AG20443 (cell line): ENCODE measurements at places on chromosomes 2 and 18.

DNA sequence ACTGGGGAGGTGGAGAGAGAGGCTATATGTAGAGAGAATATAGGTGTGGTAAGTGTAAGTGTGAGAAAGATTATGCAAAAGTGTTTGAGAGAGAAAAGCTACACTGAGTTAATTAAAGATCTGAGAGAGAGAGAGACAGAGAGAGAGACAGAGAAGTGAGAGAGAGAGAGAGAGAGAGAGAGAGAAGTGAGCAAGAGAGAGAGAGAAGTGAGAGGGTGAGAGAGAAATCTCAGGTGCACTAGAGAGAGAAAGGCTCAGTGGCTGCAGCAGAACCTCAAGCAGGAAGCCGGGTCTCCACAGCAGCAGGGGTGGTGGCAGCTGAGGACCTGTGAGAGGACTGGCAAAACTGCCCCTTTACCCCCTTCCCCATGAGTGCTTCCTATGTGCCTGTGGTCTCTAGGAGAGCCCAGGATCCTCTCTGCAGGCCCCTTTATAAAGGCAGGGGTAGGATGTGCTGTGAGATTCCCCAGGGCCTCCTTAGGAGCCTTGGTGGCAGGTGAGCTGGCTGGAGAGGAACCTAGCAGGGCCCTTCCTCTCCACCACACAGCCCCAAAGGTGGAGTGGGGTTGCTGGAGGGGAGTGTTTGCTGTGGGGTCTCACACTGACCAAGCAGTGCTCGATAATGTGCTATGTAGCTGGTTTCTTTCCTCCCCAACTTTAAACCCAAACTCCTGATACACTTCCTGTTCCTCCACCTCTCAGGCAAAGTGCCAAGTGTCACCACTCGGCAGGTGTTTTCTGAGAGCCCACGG, 52.6 kb downstream of the SLC4A5 start:
- DNase-seq: no peak

DNA sequence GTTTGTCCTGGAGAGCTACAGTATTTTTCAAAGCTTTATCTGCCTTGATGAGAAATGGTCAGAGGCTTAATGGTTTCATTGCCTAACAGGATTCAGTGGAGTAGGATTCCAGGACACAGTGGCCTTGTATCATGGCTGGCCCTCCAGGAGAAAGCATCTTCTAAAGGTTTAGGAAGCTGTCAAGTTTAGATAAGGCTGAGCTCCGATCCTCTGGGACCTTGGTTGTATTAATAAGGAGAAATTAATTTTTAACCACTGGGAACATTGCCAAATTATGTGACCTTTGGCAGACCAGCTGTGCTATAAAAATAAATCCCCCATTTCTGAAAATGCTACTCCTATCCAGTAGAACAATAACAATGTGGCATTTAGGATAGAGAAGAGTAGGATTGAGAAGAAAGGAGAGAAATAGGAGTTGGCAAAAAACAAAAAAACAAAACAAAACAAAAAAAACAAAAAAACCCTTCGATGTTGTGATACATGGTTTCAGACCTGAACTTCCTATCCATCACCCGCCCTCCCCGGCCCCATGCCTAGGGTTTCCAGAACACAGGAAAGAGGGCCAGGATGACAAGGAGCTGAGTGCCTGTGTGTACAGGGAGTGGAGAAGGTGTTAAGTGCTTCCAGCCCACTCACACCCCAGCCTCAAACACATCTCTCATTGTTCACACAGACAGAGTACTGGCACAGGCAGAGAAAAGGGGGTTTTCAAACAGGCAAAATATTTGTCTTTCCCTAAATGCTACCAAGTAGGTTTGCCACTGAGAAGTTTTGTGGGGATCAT, 6.3 kb downstream of the NRP2 start:
- no peak for DNase-seq

GRCh38 chr18:49038423-49038822, 87.7 kb upstream of the SMAD7 start:
- no peak for DNase-seq

DNA sequence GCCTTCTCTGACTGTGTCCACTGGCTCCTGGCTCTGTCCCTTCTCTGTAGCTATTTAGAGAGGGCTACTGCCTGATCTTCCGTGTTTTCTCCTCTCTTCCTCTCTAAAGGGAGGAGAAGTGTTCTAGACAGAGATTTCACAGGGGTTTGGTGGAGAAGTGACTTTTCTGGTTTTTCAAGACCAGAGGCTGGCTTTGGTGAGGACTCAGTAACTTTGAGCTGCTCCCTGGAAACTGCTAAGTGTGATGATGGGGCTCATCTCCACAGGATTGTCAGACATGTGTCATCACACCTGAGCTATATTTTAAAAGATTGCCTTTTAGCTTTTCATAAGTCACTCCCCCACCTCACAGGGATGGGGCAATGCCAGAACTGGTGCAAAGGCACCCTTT, 6.2 kb downstream of the MAL start:
- no peak for DNase-seq

- DNase-seq: no peak
These were observed 44.1 kb downstream of the GATA6 start for GRCh38 chr18:22213333-22213973.

- DNase-seq: no peak
These were observed 70.2 kb downstream of the SPATS2L start for GRCh38 chr2:200376513-200377354.

GRCh38 chr2:168669151-168669550, 133.3 kb upstream of the NOSTRIN start:
- DNase-seq: no peak

DNA sequence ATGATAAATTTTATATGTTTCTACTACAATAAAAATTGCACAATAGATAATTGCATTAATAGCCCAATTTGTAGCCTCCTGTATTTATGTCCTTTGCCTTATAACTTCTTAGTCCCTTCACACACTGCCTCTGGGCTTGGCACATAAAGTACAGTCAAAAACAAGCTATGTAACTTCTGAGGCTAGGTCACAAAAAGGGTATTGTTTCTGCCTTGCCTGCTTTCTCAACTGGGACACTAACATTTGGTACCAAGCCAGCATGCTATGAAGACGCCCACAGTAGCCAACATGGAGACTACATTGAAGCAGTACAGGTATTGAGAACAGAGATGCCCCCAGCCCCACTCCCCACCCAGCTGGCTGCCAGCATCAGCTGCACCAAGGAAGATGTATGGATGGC, 5.4 kb upstream of the SLC3A1 start:
- DNase-seq: no peak

GRCh38 chr2:223576873-223577272, 25.3 kb downstream of the SCG2 start:
- DNase-seq: peak; percentile 81

- no peak for DNase-seq
These were observed 837.7 kb upstream of the SLC39A10 start for GRCh38 chr2:194819367-194819766.

DNA sequence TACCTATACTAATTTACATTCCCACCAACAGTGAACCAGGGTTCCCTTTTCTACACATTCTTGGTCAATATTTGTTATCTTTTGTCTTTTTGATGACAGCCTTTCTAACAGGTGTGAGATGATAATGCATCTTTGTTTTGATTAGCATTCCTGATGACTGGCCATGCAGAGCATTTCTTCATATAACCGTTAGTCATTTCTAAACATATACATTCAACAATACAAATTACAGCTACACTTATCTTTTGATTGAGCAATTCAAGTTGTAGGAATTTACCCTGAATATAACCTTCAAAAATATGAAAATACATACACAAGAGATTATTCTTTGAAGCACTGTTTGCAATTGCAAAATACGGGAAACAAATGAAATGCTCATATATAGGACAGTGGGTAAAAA, 94.9 kb downstream of the TMEM131 start:
- DNase-seq: no peak

DNA sequence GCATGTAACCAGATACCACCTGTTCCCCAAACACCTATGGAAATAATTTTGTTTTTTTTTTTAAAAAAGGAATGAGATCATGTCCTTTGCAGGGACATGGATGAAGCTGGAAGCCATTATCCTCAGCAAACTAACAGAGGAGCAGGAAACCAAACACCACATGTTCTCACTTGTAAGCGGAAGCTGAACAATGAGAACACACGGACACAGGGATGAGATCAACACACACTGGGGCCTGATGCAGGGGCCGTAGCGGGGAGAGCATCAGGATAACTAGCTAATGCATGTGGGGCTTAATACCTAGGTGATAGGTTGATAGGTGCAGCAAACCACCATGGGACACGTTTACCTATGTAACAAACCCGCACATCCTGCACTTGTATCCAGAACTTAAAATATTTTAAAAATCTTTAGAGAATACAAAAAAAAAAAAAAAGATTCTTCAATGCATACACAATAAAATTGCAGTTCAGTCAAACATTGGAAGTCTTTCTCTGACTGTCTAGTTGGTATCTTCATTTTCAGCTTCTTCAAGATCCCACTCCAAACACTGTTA, 11.6 kb upstream of the CASP10 start:
- no peak for DNase-seq

DNA sequence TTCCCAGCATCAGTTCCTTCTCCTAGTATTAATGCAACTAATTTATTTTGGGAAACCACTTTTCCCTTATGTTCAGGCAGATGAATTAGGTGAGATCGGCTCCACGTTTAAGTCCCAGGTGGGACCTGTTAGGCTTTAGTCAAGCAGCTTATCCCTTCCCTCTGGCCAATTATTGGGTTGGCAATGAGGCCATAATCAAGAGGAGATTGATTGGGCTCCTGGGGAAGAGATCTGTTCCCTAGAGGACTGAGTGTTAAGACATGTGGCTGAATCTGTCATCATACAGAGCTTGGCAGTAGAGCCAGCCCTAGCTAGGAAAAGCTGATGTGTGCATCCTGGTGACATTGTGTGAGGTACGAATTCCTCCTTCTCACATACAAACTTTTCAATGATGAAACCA, 104.4 kb downstream of the PTH2R start:
- no peak for DNase-seq

- DNase-seq: no peak
These were observed 374.6 kb upstream of the LYPD1 start for GRCh38 chr2:133044556-133044955.

GRCh38 chr2:10939058-10939457, 27.3 kb downstream of the KCNF1 start:
- DNase-seq: no peak

GRCh38 chr2:113291191-113291590, 12.5 kb upstream of the PAX8 start:
- DNase-seq: no peak

DNA sequence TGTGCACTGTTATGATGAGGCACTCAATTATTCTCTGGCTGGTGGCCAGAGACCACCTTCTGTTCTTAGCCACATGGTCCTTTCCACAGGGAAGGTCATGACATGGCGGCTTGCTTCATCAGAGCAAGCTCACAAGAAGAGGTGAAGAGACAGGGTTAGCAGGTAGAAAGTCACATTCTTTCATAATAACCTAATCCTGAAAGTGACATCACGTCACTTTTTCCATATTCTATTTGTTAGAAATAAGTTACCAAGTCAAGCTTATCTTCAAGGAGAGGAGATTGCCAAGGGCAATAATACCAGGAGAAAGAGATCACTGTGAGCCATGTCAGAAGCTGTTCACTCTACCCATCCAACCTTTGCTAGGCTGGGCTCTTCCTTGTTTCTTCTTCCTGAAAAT, 139.4 kb downstream of the OSR1 start:
- no peak for DNase-seq

- DNase-seq: no peak
These were observed 1.3 kb downstream of the NETO1 start for GRCh38 chr18:72866442-72866900.

DNA sequence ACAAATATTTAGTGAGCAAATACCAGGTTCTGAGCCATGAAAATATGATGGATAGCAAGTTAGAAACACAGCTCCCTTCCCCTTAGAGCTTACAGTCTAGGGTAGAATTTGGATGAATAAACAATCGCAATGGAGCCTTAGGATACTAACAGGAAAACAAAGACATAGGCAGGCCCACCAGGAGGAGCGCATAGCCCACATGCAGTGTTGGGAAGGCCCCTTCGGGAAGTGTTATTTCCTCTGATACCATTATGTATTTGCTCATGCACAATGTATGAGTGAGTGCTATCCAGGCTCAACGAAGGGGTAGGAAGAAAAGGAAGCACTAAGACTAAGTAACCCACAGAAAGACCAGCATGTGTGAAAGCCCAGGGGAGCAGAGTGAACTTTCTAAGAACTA, 54.0 kb downstream of the RAB27B start:
- DNase-seq: no peak

DNA sequence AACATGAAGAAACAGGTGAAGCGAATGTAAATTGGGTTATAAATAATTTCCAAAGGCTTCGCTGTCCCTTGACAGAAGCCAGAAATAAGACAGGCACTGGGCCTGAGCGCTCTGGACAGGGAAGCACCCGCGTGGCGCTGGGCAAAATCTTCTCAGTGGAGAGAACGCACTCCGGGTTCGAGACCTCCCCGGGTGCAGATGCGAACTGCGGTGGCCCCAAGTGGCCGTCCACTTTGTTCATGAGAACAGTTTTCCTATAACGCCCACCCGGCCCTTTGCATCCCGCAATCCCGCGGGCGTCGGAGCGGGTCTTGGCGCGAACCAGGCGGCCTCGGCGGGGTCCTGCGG, 651 bp upstream of the DPYSL5 start:
- no peak for DNase-seq

- DNase-seq: no peak
These were observed 27.8 kb downstream of the ID2 start for GRCh38 chr2:8709611-8710010.

GRCh38 chr18:55319459-55320193, 268.4 kb downstream of the TCF4 start:
- peak; percentile 36 for DNase-seq

DNA sequence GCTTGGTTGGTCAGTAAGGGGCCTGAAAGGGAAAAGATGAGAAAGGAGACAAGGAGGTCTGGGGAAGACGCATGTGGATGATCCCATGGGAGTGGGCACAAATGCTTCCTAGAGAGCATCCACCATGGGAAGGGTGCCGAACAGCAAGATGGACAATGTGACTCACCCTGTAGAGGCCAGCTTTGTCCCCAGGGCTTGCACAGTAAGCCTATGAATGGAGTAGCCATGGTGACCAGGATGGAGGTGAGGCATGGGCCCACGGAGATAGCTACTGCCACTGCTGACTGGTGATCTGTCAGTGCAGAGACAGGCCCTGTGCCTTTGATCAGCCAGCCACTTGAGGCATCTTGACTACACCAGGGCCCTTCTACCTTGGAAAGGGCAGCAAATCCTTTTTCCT, 172.6 kb downstream of the HAUS1 start:
- no peak for DNase-seq

- DNase-seq: no peak
These were observed 36.6 kb downstream of the VAPA start for GRCh38 chr18:9950289-9951016.
